GDM1 (cell line): ENCODE measurements at places on chromosomes 7 and 10.

DNA sequence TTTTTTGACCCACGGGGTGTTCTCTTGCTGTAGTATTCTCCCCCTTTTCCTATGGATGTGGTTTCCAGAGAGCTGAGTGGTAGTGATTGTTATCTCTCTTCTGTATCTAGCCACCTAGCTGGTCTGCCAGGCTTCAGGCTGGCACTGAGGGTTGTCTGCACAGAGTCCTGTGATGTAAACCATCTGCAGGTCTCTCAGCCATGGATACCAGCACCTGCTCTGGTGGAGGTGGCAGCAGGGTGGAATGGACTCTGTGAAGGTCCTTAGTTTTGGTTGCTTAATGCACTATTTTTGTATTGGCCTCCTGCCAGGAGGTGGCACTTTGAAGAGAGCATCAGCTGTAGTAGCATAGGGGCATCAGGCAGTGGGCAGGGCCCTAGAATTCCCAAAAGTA, 851 bp downstream of the HYAL4 start:
- no peak for DNase-seq

GRCh38 chr10:88157981-88158465, 294.6 kb downstream of the PTEN start:
- no peak for DNase-seq

- DNase-seq: no peak
These were observed 8.1 kb upstream of the FZD9 start for GRCh38 chr7:73425356-73425983.

GRCh38 chr10:102646610-102647442, 2.5 kb downstream of the TRIM8 start:
- DNase-seq: no peak

DNA sequence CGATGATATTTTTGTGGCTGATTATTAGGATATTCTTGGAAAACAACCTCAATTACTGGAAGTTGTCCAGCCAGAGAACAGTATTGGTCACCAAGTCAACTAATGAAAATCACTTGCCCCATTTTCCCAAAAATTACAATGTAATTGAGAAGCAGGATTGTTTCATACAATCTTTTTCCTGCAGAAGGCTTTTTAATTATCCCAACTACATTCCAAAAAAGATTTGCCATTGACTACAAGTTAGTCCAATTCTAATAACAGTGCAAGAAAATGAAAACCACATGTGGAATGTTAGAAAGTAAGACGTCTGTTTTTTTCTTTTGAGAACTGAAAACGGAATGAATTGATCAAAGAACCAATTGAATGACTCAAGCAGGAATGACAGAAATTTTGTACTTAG, 1195.8 kb downstream of the SORCS1 start:
- no peak for DNase-seq

DNA sequence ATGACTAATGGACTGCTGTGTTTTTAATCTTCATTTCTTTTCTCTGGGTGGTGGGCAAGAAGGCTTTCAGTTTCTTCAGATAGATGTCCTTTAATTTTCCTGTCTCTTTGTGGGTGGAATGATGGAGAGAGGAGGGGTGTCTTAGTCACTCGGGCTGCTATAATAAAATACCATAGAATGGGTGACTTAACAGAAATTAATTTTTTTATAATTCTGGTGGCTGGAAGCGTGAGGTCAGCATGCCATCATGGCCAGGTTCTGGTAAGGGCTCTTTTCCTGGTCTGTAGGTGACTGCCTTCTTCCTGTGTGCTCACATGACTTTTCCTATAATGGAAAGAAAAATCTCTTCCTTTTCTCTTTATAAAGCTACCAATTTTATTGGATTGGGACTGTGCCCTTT, 6.3 kb downstream of the RSBN1L start:
- DNase-seq: no peak

- DNase-seq: no peak
These were observed 180.0 kb downstream of the FGFR2 start for GRCh38 chr10:121418126-121418777.
